ENCODE measurements at places on chromosomes 7 and 10.
A peak's percentile ranks its signal among the peaks of the same experiment; 100 is the strongest.

- no peak for DNase-seq
These were observed 27.7 kb upstream of the AP5Z1 start for GRCh38 chr7:4747746-4748145.

GRCh38 chr7:70693686-70694433, 438.1 kb upstream of the GALNT17 start:
- DNase-seq: peak; percentile 46

- no peak for DNase-seq
These were observed 11.1 kb downstream of the PTPN12 start for GRCh38 chr7:77548206-77548605.

DNA sequence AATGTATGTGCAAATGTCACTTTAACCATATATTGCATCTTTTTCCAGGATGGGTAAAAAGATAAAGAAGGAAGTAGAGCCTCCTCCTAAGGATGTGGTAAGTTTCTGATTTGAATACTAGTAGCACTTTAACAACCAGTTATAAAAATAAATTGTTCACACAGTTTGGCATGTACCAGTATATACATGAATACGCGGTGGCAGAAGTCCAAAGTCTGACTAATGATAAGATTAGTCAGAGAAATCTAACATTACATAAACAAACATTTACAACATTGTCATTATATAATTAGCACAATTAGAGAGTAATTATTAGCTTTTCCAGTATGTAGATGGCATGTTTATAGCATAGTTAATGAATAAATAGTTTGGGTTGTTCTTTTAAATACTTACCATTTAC, 4.1 kb downstream of the ARMC3 start:
- DNase-seq: no peak

Data from HAP-1 (cell line).